ENCODE measurements at places on chromosomes 1 and 21.

- DNase-seq = no peak
These were observed 2.1 kb downstream of the OTUD3 start for GRCh38 chr1:19884312-19884711.

- DNase-seq = no peak
These were observed 58.0 kb downstream of the KIAA0319L start for GRCh38 chr1:35499231-35499630.

- DNase-seq = no peak
These were observed 171.4 kb downstream of the KIF26B start for GRCh38 chr1:245325922-245326795.

GRCh38 chr1:88773540-88774150, 89.6 kb downstream of the PKN2 start:
- no peak for DNase-seq

GRCh38 chr1:163821679-163822078, 499.9 kb downstream of the NUF2 start:
- DNase-seq = no peak

DNA sequence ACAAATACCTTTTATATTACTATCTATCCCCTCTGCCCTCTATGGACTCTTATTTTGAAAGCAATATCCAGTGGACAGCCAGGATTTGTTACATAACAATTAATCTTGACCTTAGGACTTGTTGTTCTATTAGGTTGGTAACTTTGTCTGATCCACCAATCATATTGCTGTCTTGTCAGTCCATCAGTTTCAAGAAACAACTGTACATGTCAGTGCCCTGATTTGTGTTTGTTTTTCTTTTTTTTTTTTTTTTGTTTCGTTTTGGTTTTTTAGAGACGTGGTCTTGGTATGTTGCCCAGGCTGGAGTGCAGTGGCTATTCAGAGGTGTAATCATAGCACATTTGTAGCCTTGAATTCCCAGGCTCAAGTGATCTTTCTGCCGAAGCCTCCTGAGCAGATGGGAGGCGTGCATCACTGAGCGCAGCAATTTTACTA, 1.5 kb upstream of the SCP2 start:
- no peak for DNase-seq

Data from HL-60 (cell line).